H1 (cell line): ENCODE measurements at places on chromosomes 7 and 10. TPM values are rescaled to one million over a fixed set of nuclear protein-coding genes. Genes with fewer than 3 reads are reported as not detected.

LIPM gene
- not detected in 2 replicates for polyA plus RNA-seq

GRCh38 chr10:48224979-48225560 is 49.4 kb downstream of the FRMPD2 start:
- H3K27ac ChIP-seq = no peak overlapping the region
- no peaks in the 10 kb centered on the region for H3K27me3 ChIP-seq
- no peaks in the 10 kb centered on the region for H3K4me1 ChIP-seq
- H3K36me3 ChIP-seq = no peaks in the 10 kb centered on the region
- no peak overlapping the region for H3K4me3 ChIP-seq
- DNase-seq = no peak

OPALIN gene
- polyA plus RNA-seq = 0.03 TPM in 1 of 2 replicates, not detected in the other

GRCh38 chr10:34190580-34190979 is 624.5 kb downstream of the PARD3 start:
- peaks cover 5% of the 10 kb centered on the region for H3K4me1 ChIP-seq
- no peak for DNase-seq
- H3K27me3 ChIP-seq = no peaks in the 10 kb centered on the region
- no peak overlapping the region for H3K4me3 ChIP-seq
- no peak overlapping the region for H3K27ac ChIP-seq
- H3K36me3 ChIP-seq = no peaks in the 10 kb centered on the region
